Stimulated activated CD4-positive, alpha-beta T cell treated with anti-CD3 and anti-CD28 coated beads, Interleukin-4, amount 100 ng/mL, for 4 hours (primary cell): ENCODE measurements at places on chromosomes 5 and 9.

DNA sequence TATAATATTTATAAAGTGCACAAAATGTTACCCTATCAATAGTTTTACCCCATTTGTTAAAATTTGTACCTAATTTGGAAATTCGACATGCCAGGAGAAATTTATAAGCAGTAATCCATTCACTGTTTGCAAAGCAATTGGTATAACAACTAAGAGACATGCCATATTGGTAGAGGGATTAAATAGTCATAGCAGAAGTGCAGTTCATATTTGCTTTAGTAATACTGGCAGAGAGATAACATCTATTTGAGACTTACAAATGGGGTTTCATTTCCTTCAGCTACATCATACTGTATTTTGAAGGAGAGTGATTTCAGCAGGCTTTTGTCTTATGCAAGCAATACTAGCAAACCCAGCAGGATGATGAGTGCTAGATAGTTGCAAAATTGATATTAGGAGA is 610.4 kb upstream of the CDH10 start:
- no peak for DNase-seq

GRCh38 chr5:34015120-34015822 is 7.4 kb upstream of the AMACR start:
- DNase-seq = no peak

DNA sequence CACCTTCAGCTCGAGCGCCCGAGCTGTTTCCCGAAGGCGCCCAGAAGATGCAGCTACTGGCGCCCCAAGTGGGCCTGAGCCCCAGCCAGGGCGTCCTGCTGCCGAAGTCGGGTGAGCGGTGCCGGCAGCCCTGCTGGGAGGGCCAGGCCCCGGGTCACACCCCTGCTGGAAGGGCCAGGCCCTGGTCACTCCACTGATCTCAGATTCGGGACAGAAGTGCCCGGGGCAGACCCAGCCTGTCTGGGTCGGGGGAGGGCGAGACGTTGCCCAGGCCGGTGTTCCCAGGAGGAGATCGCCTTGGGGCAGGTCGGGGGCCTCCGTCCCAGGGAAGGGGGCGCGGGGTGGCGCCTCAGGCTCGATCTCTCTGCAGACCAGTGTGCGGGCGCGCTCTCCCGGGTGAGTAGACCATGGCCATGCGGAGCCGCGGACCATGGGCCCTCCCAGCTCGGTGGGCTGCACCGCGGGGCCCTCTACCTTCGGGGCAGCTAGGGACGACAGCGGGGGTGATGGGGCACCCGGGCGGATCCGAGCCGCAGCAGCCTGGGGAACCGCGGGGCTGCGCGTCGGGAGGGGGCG is 2.3 kb downstream of the LCNL1 start:
- no peak for DNase-seq

- no peak for DNase-seq
Observed at GRCh38 chr9:99748676-99749075, 73.0 kb upstream of the NR4A3 start.

DNA sequence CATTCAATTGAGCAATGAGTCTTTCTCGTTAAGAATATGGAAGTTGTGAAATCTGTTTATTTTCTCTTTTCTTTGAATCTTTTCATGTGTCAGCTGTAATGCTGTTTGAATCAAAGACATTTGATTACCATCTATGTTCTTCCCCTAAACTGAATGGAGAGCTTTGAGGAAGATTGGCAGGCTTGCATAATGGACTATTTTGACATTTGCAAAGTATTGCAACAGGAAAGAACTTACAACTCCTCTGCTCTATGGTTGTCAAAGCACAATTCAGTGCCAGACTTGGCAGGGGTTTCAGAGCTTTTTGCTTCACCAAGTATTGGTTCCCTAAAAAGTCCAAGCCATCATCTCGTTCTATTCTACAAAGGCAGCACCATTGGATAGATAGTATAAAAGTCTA is 549.0 kb upstream of the NUDT12 start:
- no peak for DNase-seq

- no peak for DNase-seq
Observed at GRCh38 chr5:28896949-28897348, 1858.6 kb upstream of the CDH9 start.

- DNase-seq = no peak
Observed at GRCh38 chr9:70480405-70480980, 66.0 kb upstream of the KLF9 start.

DNA sequence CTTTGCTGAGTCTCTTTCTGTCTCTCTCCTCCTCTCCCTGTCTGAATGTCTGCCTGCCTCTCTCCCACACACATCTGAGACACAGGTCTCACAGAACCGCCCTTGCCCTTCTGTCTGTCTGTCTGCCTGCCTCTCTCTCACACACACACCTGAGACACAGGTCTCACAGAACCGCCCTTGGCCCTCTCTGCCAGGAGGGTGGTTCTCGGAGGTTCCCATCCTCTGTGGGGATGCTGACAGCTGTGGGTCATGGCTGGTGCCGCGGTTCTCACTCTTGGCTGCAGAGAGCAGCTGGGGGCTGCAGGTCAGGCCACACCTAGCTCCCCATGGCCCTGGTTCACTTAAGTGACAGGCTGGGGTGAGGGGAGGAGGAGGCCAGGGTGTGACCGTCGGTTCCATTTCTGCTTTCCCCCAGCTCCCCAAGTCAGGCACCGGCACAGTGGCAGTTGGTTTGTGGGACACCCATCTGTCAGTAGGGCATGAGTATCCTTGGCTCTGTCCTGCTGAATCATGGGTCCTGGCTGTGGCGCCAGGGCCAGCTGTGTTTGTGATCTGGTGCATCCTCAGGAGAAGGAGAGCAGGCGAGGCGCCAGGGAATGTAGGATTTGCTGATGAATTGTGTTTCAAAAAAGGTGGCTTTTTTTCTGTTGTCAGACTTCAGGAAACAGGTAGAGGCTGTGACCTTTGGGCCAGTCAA is 42.3 kb upstream of the CLPTM1L start:
- no peak for DNase-seq

GRCh38 chr5:72921886-72922285 is 34.0 kb upstream of the FCHO2 start:
- DNase-seq = no peak

DNA sequence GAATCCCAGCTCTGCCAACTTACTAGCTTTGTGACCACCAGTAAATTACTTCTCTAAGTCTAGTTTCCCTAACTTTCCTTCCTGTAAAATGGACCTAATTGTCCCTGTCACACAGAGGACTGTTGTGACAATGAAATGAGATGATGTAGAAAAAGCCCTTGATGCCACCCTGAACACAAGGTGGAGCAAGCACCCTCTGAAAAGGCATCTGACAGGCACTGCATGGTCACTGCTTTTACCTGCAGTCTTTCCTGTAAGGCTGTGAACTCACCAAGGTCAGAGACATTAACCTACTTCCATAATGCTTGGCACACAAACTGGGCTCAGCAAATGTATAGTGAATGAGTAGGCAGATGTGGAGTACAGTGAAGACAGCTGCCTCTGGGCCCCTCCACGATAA is 6.1 kb downstream of the SLC31A2 start:
- DNase-seq = no peak

DNA sequence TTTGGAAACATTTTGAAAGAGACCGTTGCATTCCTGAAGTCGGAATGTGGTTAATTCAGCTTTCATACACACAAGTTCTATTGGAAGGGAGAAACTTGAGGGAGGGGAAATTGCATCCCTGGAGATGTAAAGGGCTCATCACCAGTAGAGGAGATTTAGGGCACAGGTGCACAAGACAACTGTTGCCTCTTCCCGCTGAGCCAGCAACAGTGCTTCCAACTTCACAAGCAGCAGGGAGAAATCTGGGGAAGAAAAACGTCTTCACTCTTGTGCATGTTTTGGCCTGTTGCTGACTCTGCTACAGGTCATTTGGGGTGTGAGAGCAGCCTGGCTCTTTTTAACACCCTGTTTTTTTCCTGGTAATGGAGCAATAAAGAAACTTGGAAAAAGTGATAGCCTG is 277.9 kb downstream of the GAS1 start:
- no peak for DNase-seq

GRCh38 chr5:154301726-154302125 is 111.2 kb downstream of the GALNT10 start:
- DNase-seq = no peak

GRCh38 chr5:80963966-80964481 is 3.9 kb downstream of the RASGRF2 start:
- no peak for DNase-seq

DNA sequence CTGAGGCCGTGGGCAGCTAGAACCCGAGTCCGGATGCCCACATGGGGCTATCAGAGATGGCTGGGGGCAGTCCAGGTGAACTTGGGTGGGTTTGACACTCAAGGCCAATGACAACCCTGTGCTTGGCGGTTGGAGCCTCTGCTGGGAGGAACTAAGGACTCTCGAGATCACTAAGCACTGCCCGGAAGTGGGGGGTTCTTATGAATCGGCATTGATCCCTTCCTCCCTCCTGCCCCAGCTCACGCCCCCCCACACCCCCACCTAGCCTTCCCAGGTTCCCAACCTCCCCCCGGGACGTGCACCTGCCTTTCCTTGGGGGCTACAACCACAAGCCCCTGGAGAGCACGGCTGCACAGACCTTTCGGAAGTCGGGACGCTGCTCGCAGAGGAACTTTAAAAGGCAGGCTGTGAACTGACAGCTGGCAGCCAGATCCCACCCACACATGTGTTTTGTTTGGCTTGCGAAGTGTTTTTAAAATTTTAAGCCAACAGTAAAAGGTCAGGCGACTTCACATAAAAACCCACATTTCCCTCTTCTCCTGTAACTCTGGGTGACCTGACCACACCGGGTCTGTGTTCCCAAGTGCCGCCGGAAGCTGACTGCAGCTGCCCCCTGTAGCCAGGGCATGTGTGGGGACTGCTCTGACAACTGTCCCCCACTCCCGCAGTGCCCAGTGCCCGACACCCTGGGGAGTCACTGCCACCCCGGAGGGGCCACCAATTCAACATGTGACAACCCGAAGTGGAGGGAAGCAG is 5.1 kb upstream of the RALGDS start:
- no peak for DNase-seq

- no peak for DNase-seq
Observed at GRCh38 chr5:122849771-122850170, 4.4 kb downstream of the SNX24 start.

GRCh38 chr5:59528202-59528862 is 365.2 kb downstream of the PDE4D start:
- DNase-seq = no peak

DNA sequence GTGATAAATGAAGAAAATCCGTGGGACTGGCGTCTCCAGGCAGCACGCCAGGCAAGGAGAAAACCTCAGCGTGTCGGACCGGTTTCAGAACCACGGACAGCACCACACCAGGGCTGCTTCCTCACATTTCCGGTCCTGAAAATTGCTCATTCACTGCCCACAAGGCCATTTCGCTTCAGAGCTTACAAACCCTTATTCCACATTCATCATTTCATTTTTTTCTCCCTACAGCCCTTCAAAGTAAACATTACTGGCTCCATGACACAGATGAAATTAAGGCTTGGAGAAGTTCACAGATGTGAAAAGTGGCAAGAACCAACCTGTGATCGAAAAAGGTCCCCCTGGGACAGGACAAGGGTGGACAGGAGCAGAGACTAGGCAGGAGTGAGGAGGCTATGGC is 1.5 kb upstream of the GPRIN1 start:
- DNase-seq = peak; percentile 20

GRCh38 chr9:37990404-37991015 is 78.5 kb downstream of the SHB start:
- no peak for DNase-seq

DNA sequence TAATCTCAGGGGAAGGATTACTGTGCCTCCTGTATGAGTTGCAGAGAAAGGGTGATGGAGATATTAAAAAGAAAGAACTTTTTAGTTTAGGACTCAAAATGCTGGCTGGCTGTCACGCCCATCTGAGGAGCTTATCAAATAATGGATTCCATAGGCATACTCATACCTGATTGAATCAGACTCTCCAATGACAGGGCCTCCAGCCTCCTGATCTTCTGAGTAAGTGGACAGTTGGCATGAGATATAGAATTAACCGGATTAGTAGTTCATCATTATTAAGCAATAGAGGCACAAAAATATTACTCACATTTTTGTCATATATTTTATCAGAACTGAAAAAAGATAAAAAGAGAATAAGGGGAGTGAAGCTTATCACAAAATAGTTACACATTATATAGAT is 157.0 kb upstream of the RASA1 start:
- DNase-seq = no peak

DNA sequence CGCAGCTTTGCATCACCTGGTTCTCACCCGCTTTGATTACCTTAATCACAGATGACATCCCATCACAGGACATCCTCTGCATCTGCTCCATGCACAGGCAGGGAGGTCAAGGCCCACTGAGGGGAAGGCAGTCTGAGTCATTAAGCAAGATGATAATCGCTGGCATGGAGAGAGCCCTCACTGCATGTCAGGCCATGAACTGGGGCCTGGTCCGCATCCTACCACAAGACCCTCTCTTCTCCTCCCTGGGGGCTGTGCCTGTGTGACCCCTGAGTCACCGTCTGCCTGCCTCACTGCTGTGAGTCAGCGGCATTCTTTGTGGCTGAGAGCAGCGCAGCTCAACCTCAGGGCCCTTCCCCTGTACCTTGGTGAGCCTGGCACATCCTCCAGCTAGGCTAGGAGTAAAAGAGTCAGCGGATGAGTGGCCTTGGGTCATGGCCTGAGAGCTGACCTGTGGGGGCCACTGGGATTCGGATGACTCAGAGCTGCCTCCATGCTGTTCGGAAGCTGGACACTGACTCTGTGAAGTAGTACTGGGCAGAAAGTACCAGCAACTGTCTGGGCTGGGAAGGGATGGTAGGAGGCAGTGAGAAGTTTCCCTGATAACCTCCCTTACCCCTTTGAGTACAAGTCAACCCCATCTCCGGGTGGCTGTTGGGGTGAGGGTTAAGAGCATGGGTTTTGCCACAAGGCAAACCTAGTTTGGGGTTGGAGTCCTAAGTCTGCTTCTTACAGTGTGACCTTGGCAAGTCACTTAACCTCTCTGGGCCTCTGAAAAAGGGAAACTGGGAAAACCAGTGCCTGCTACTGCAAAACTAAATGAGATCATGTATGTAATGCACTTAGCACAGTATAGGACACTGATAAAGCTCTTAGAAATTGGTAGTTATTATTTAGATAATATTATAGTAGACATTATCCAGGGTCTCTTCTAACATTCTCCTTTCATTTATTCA is 14.6 kb upstream of the ARSI start:
- DNase-seq = peak; percentile 5

DNA sequence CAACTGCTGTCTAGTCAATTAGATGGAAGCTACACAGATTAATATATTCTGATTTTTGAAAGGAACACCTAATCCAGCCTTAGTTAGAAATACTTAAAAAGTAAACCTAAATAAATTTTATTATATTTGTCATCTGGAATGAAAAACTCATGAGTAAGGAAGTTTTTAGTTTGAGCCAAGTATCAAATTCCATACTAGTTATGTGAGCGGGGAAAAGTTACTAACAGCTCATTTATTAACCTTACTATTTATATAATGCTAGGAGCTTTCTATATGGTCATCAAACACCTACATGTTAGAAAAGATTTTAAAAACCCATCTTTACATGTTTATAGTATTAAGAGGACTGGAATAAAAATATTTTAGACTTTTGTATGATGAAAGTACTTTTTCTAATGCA is 41.6 kb upstream of the POU5F2 start:
- no peak for DNase-seq

- DNase-seq = no peak
Observed at GRCh38 chr5:135379046-135379654, 19.9 kb downstream of the MACROH2A1 start.
